ENCODE measurements at places on chromosomes 4 and X.

- H3K27me3 ChIP-seq = peaks cover 15% of the 10 kb centered on the region
- H3K27ac ChIP-seq = peak overlapping the region; percentile 2
- no peaks in the 10 kb centered on the region for H3K4me1 ChIP-seq
- H3K36me3 ChIP-seq = no peaks in the 10 kb centered on the region
Observed at GRCh38 chrX:1249101-1249887, 19.3 kb upstream of the CSF2RA start.

DNA sequence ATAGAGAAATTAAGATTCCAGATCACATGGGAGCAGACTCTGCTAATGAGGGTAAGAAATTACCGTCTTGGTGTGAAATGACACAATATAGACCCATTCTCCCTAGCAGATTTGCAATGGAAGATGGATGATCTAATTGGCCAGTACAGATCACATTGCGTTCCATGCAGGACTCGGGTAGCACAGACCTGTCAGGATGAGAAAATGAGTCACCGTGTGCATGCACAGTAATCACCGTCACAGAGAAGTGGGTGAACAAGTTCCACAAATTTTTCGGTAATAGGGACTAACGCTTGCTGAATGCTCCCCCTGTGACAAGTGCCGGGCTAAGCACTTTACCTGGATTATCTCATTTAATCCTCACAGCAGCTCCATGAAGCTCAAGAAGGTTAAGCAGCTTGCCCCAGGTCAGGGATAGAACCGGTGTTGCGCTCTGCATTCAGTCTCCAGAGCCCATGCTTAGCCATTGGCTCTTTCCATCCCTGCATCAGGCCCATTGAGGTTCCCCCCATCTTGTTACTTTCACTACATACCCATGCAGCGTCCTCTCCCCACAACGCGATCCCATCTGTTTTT, 375.6 kb downstream of the FBXW7 start:
- no peak overlapping the region for H3K4me3 ChIP-seq
- no peaks in the 10 kb centered on the region for H3K27me3 ChIP-seq
- no peaks in the 10 kb centered on the region for H3K36me3 ChIP-seq
- no peaks in the 10 kb centered on the region for H3K4me1 ChIP-seq

- no peaks in the 10 kb centered on the region for H3K36me3 ChIP-seq
- H3K27me3 ChIP-seq = no peaks in the 10 kb centered on the region
- no peak for DNase-seq
- H3K4me1 ChIP-seq = no peaks in the 10 kb centered on the region
- no peak overlapping the region for H3K4me3 ChIP-seq
Observed at GRCh38 chr4:38166082-38166481, 205.9 kb downstream of the PTTG2 start.

- no peak overlapping the region for H3K4me3 ChIP-seq
- no peak for DNase-seq
- H3K4me1 ChIP-seq = no peaks in the 10 kb centered on the region
Observed at GRCh38 chrX:41142130-41142910, 57.1 kb downstream of the USP9X start.

- H3K27ac ChIP-seq = no peak overlapping the region
- no peak for DNase-seq
- no peaks in the 10 kb centered on the region for H3K27me3 ChIP-seq
- H3K36me3 ChIP-seq = no peaks in the 10 kb centered on the region
Observed at GRCh38 chr4:1890979-1891570, 19.9 kb downstream of the NSD2 start.

DNA sequence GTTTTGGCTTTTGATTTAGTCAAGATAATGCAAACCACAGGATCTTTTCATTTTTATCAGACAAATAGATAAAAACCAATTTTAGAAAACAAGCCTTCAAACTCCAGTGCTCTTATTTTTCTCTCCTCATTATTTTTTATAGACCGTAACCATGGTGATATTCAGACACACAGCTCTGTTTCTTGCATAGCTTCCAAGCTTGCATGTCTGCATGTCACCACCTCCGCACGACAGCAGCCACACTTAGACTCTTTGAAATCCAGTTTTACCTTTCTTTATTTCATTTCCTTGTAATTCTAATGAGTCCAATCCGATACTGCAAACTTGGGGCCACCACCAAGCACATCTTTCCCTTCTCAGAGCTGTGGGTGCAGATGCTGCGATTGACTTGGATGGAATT, 94.3 kb upstream of the GPM6A start:
- no peak for DNase-seq
- no peaks in the 10 kb centered on the region for H3K4me1 ChIP-seq
- H3K27ac ChIP-seq = no peak overlapping the region
- no peaks in the 10 kb centered on the region for H3K27me3 ChIP-seq
- H3K4me3 ChIP-seq = no peak overlapping the region
- no peaks in the 10 kb centered on the region for H3K36me3 ChIP-seq

- no peak overlapping the region for H3K27ac ChIP-seq
- no peaks in the 10 kb centered on the region for H3K27me3 ChIP-seq
- no peaks in the 10 kb centered on the region for H3K36me3 ChIP-seq
- DNase-seq = no peak
Observed at GRCh38 chr4:169029947-169030346, 19.9 kb upstream of the CBR4 start.

- no peaks in the 10 kb centered on the region for H3K27me3 ChIP-seq
- H3K27ac ChIP-seq = peak overlapping the region; percentile 98
- no peaks in the 10 kb centered on the region for H3K4me1 ChIP-seq
- no peaks in the 10 kb centered on the region for H3K36me3 ChIP-seq
- DNase-seq = peak; percentile 67
- peak overlapping the region; percentile 29 for H3K4me3 ChIP-seq
Observed at GRCh38 chr4:76208005-76208765, 5.4 kb downstream of the SCARB2 start.

DNA sequence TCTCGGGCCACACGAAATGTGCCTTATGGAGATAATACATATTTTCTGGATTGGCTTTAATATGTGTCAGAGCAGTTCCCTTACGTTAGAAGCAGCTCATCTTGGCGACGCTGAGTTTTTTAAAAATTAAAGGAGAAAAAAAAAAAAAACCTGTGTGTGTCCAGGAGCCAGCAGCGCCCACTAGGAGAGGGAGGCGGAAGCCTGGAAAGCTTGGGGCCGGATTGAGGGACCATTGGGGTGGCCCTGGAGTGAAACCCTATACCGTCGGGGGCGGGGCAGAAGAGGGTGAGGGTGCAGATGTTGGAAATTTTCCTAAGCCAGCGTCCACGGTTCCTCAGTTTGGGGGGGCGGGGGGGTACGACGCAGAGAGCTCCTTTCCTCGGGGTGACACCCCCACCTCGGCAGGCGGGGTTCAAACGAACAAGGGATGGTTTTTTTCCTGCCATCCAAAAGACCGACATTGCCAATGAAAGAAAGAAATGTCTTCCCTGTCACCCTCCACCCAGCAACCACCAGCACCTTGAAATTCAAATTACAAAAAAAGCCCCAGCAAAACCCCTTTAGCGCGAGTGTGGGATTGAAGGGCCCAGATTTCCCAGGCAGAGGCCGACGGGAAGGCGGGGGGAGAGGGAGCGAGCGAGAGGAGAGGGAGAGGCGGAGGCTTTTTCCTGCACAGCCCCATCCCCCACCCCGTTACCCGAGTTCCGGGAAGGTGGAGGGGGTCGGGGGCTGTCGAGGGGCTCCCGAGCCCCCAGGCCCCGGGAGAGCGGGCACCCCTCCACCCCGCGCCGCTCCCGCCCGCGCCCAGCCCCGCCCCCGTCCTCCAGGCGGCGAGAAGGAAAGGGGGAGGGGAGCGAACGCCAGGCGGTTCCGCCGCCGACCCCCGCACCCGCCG, 859 bp downstream of the SMARCA1 start:
- H3K4me3 ChIP-seq = peak overlapping the region; percentile 72
- no peaks in the 10 kb centered on the region for H3K4me1 ChIP-seq
- H3K36me3 ChIP-seq = no peaks in the 10 kb centered on the region
- peak overlapping the region; percentile 93 for H3K27ac ChIP-seq
- peak; percentile 52 for DNase-seq

- H3K36me3 ChIP-seq = no peaks in the 10 kb centered on the region
- DNase-seq = no peak
- H3K4me1 ChIP-seq = no peaks in the 10 kb centered on the region
- no peak overlapping the region for H3K27ac ChIP-seq
- no peaks in the 10 kb centered on the region for H3K27me3 ChIP-seq
Observed at GRCh38 chr4:139795527-139796314, 130.1 kb downstream of the MGST2 start.

GRCh38 chrX:47129899-47130358, 14.6 kb downstream of the NDUFB11 start:
- no peaks in the 10 kb centered on the region for H3K36me3 ChIP-seq
- no peaks in the 10 kb centered on the region for H3K4me1 ChIP-seq
- peak overlapping the region; percentile 86 for H3K27ac ChIP-seq
- H3K27me3 ChIP-seq = no peaks in the 10 kb centered on the region
- no peak for DNase-seq
- peak overlapping the region; percentile 49 for H3K4me3 ChIP-seq

DNA sequence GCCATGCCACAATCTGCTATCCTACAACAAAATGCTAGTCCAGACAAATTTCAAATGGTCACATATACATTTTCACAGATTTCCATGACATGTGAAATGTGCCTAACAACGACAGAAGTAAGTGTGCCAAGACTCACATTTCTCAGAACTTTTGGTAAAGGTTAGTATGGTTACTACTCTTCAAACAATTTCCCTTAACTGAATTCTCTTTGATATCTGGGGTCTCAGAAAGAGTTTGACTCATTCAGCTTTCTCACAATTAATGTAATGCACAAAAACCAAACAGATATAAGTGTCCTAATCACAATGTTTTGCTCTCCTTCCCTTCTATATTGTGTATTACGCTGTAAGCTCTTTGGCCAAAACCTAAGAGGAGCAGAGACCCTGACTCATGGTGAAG, 122.4 kb upstream of the LEF1 start:
- H3K4me1 ChIP-seq = no peaks in the 10 kb centered on the region
- H3K27me3 ChIP-seq = no peaks in the 10 kb centered on the region
- no peak overlapping the region for H3K4me3 ChIP-seq
- no peak overlapping the region for H3K27ac ChIP-seq
- no peaks in the 10 kb centered on the region for H3K36me3 ChIP-seq

DNA sequence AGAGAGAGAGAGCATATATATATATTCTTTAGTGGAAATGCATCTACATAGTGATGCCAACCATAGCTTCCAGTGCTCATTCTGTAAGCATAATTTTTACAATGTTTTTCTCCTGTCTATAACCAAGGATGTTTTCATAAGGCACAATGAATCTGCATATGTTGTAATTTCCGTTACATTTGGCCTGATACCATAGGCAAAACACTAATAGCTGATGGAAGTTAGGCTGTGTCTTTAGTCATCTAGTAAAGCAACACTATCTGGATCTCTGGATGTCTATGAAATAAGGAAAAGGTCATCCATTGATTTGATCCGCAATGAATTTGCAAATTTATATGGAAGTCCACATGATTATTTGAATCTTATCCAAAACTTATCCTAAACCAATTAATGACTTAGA, 8.1 kb downstream of the PCDH7 start:
- no peaks in the 10 kb centered on the region for H3K36me3 ChIP-seq
- no peaks in the 10 kb centered on the region for H3K4me1 ChIP-seq
- no peak overlapping the region for H3K27ac ChIP-seq
- H3K4me3 ChIP-seq = no peak overlapping the region
- no peak for DNase-seq

DNA sequence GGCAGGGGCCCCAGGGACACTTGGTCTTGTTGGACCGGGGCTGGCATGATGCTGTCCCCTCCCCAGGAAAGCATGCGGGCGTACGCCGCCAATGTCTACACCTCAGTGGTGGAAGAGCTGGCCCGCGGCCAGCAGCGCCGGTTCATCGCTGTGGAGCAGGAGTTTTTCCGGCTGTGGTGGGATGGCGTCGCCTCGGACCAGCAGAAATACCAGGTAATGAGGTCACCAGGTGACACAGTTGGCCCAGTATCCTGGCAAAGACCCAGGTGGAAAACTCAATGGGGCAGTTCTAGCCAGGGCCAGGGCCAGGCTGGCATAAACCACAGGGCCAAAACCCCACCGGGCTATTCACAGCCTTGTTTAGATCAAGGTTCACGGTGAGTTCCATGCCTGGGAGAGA, 1.5 kb downstream of the MAN2B2 start:
- no peaks in the 10 kb centered on the region for H3K36me3 ChIP-seq
- peak; percentile 75 for DNase-seq
- H3K4me1 ChIP-seq = no peaks in the 10 kb centered on the region
- H3K4me3 ChIP-seq = peak overlapping the region; percentile 9
- no peaks in the 10 kb centered on the region for H3K27me3 ChIP-seq

DNA sequence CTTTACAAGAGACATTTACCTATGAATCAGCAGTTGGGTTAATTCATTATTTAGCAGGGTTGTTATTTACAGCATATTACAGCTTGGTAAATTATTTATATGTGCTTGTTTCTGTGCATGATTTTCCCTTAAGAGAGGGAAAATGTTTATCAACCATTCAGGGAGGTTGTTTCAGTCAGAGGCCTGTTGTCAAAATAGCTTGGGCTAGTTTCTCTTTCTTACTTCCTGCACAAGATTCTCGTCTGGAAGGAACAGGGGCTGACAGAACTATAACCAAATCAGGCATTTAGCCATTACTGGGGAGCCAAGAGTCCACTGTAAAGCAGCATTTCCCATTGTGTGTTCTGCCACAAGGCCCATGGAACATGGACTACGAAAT, 135.8 kb downstream of the HS6ST2 start:
- no peak for DNase-seq
- no peaks in the 10 kb centered on the region for H3K4me1 ChIP-seq
- H3K36me3 ChIP-seq = no peaks in the 10 kb centered on the region

- H3K4me1 ChIP-seq = no peaks in the 10 kb centered on the region
- H3K4me3 ChIP-seq = no peak overlapping the region
- peak overlapping the region; percentile 40 for H3K27ac ChIP-seq
Observed at GRCh38 chr4:153260553-153261300, 56.5 kb downstream of the TRIM2 start.

- H3K27me3 ChIP-seq = no peaks in the 10 kb centered on the region
- no peaks in the 10 kb centered on the region for H3K36me3 ChIP-seq
- no peak for DNase-seq
- H3K4me1 ChIP-seq = no peaks in the 10 kb centered on the region
- no peak overlapping the region for H3K27ac ChIP-seq
Observed at GRCh38 chr4:30754021-30754420, 33.9 kb downstream of the PCDH7 start.

- no peak for DNase-seq
- no peaks in the 10 kb centered on the region for H3K4me1 ChIP-seq
Observed at GRCh38 chrX:110338935-110339334, 19.7 kb upstream of the RTL9 start.

- H3K4me1 ChIP-seq = no peaks in the 10 kb centered on the region
- no peak overlapping the region for H3K4me3 ChIP-seq
Observed at GRCh38 chr4:23876418-23877089, 13.3 kb downstream of the PPARGC1A start.

DNA sequence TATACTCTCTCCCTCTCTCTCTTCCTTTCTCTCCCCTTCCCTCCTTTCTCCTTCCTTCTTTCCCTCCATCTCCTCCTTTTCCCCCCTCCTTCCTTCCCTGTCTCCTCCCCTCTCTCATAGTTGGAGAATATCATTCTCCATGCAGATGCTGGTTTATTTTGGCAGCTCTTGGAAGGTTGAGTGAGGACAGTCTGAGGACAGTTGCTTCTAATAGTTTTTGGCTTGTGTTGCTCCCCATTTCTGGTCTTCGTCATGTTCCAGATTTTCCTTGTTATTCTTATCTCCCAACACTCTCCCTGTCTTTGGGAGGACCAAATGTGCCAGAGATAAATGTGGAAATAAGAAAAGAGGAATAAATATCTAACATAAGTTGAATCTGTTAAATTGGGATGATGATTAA, 263.0 kb downstream of the FRMPD4 start:
- peaks cover 16% of the 10 kb centered on the region for H3K27me3 ChIP-seq
- no peaks in the 10 kb centered on the region for H3K36me3 ChIP-seq
- no peaks in the 10 kb centered on the region for H3K4me1 ChIP-seq
- no peak overlapping the region for H3K27ac ChIP-seq

- H3K27me3 ChIP-seq = no peaks in the 10 kb centered on the region
- H3K4me1 ChIP-seq = no peaks in the 10 kb centered on the region
- H3K36me3 ChIP-seq = no peaks in the 10 kb centered on the region
- no peak for DNase-seq
- H3K4me3 ChIP-seq = peak overlapping the region; percentile 62
Observed at GRCh38 chrX:140091125-140091886, 126.0 kb upstream of the CXorf66 start.

GRCh38 chr4:112895811-112896608, 153.4 kb upstream of the ANK2 start:
- peak overlapping the region; percentile 46 for H3K27ac ChIP-seq

All from breast epithelium (tissue), 4 donors.